ENCODE measurements at places on chromosomes 16 and 17.

DNA sequence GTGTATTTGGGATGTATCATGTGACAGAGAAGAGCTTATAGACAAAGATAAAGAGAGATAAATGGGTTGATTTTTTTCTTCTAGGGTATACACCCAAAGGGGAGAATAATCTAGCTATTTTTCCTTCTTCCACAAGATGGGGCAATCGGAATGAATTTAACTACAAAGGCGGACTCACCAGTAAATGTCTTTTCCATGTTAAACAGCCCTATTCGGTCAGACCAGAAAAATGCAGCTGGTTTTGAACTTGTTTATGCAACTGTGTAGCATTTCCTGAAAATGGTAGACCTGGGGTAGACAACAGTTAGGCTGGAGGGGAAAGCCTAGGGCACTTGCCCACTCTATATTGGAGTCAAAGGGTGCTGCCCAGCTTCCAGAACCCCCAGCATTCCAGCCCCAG is 477.1 kb downstream of the TOX3 start:
- DNase-seq, result no peak

GRCh38 chr17:81235822-81236740 is 2.8 kb downstream of the TEPSIN start:
- DNase-seq, result no peak

DNA sequence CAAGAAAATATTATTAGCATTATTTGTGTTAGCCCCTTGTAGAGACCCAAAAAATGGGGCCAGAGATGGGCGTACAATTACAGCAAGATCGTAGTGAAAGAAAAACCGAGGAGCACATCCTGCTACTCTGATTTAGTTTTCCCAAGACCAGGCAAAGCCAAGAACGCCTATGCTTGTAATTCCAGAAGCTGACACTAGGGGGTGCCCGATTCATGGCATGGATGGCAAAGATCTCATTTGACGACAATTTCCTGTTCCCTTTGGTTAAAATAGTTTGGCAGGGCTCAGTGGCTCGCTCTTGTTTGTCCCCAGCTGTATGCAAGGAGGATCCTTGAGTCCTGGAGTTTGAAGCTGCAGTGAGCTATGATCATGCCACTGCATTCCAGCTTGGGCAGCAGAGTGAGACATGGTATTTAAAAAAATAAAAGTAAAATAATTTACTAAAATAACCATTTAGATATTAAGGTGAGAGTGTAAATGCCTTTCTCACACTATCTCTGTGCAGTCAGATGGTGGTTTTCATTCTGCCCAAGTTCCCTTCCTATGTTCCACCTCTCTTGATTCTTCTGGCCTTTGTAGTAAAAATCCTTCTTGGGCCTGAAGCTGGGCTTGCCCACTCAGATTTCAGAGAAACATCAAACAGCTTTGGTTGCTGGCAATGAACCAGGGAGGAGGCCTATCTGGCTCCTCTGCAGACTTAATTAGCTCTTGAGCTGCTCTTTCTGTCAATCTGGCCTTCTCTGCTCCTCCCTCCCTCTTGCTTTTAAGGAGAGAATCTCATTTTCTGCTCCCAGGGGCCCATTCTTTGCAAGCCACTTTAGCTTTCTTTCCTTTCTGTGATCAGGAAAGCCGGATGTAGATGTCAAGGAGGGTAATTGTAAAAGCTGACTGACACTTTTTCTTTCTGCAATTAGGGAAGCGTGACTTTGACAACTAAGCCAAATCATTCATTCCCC is 31.2 kb downstream of the TMEM238L start:
- no peak for DNase-seq

GRCh38 chr17:48011405-48012150 is 26.0 kb downstream of the COPZ2 start:
- DNase-seq, result no peak

GRCh38 chr17:65918500-65918899 is 273.4 kb downstream of the CEP112 start:
- no peak for DNase-seq
